Left lobe of liver (tissue), 2 donors: ENCODE measurements at places on chromosomes 2 and 18. TPM values are rescaled to one million over a fixed set of nuclear protein-coding genes. Genes with fewer than 3 reads are reported as not detected.

DNA sequence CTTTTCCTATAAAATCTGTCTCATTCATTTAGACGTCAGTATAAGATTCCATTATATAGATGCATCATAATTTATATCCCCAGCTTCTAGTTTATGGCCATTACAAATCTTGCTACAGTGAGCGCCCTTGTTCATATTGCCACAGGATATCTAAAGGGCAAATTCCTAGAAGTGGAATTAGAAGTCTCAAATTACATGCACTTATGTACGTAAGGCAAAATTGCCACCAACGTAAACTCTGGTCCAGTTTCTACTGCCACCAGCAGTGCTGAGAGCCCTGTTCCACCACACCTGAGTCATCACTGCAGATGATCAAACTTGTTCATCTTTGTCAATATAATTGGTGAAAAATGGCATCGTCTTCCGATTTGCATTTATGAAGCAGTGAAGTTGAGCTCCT lies 90.9 kb upstream of the ID2 start:
- no peak for DNase-seq

ACOXL gene
- total RNA-seq, result not detected

DNA sequence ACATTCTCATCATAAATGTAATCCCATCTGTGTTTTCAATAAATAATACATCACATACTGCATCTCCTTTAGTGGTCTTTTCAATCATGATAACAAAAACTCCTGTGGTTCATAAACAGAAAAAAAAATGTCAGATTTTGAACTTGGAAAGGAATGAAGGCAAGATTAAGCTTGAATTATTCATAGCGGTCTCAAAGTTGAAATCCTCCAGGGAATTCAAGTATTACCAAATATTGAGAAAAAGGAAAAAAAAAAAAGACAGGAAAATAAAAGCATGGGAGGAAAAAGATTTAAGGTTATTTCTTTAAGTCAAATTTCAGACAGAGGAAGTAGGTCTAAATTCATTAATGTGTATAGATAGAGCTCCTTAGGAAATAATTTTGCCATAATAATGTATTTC lies 92.1 kb downstream of the COLEC12 start:
- no peak for DNase-seq

DNA sequence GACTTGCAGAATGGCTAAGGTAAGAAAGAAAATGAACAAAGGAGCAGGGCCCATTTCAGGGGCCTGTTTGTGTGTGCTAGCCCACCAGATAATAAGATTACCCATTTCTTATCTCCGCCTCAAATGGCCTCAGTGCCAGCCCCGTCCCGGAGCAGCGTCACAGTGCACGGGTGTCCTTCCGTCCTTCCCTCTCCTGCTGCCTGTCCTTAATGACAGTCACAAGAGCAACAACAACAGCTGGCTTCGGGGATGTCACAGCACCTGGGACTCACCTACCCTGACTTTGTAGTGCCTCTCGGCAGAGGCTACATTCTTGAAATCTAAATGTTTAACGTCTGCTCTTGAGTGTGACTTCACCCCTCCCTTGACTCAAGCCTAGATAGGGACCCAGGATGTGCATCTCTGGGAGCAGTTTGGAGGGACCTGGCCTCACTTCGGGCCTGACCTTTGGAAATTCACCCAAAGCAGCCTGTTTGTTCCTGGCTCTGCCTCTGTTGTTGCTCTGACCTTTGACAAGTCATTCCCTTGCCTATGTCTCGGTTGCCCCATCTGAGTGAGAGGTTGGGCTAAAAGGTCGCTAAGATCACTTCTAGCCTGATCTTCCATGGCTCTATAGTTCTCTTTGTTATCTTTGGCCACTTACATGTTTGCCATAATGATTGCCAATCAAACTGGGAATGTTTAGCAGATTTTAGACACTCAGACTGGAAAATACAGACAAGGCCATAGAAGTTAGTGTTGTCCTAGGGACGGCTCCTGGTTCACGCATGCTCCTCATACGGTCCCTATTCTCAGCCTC lies 122.5 kb downstream of the KLHL29 start:
- DNase-seq, result no peak

DNA sequence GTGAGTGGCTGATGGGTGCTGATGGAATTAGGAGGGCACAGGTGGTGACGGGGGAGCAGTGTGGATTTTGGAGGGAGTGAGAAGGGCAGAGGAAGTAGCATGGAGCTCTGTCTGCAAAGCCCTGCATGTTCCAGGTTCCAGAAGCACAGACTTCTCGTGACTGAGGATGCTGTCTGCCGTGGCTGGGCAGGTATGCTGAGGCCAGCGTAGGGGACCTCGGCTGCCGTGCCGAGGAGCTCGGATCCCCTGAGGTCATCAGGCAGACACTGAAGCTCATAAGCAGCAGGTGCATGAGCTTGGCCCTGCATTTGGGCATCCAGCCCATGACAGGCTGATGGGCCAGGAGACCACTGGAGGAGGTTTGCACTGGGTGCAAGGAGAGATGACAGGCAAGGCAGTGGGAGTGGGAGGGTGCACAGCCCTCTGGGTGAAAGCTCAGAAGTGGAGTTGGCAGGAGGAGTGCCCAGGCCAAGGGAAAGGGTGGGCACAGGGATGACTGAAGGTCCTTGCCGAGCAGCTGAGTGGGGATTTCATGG lies 215.3 kb downstream of the SH3RF3 start:
- DNase-seq, result no peak

DNA sequence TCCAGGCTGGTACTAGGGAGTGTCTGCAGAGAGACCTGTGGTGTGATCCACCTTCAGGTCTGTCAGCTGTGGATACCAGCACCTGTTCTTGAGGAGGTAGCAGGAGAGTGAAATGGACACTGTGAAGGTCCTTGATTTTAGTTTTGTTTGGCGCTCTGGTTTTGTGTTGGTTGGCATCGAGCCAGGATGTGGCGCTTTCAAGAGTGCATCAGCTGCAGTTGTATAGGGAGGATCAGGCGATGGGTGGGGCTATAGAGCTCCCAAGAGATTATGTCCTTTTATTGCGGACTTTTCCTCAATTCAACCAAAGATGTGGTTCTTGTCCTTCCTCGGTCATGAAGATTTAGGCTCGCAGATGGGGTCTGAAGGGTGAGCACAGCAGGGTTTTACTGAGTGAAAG lies 37.5 kb downstream of the SLC39A10 start:
- no peak for DNase-seq
